Right lobe of liver (tissue), 6 donors: ENCODE measurements at places on chromosomes 3 and 15.

DNA sequence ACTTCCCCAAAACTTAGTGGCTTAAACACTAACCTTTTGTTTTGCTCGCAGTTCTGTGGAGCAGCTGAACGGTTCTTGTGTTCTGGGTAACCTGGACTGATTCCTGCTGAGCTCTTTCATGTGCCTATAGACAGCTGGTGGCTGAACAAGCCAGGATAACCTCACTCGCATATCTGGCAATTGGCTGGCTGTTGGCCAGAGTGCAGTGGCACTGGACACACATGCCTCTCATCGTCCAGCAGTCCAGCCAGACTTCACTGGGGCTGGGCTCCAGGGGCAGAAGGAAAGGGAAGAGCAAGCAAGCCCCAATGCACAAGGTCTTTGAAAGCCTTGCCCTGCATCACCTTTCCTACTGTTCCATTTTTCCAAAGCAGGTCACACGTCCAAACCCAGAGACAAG lies 53.6 kb upstream of the GATA2 start:
- no peak for DNase-seq
- no peaks in the 10 kb centered on the region for H3K36me3 ChIP-seq
- H3K27ac ChIP-seq: no peak overlapping the region
- H3K4me1 ChIP-seq: no peaks in the 10 kb centered on the region
- no peaks in the 10 kb centered on the region for H3K27me3 ChIP-seq

GRCh38 chr15:101042320-101042719 lies 123.2 kb downstream of the LRRK1 start:
- no peak overlapping the region for H3K4me3 ChIP-seq
- no peak for DNase-seq
- no peaks in the 10 kb centered on the region for H3K36me3 ChIP-seq
- no peak overlapping the region for H3K27ac ChIP-seq
- H3K27me3 ChIP-seq: no peaks in the 10 kb centered on the region
- no peaks in the 10 kb centered on the region for H3K4me1 ChIP-seq

- no peaks in the 10 kb centered on the region for H3K36me3 ChIP-seq
- DNase-seq: no peak
- H3K4me1 ChIP-seq: no peaks in the 10 kb centered on the region
- H3K27ac ChIP-seq: no peak overlapping the region
- H3K27me3 ChIP-seq: no peaks in the 10 kb centered on the region
- H3K4me3 ChIP-seq: no peak overlapping the region
Observed at GRCh38 chr3:131435000-131435399, 53.4 kb downstream of the NUDT16 start.

- DNase-seq: no peak
- H3K4me3 ChIP-seq: no peak overlapping the region
- H3K4me1 ChIP-seq: no peaks in the 10 kb centered on the region
- no peak overlapping the region for H3K27ac ChIP-seq
- no peaks in the 10 kb centered on the region for H3K36me3 ChIP-seq
- no peaks in the 10 kb centered on the region for H3K27me3 ChIP-seq
Observed at GRCh38 chr3:175748087-175748730, 889.1 kb downstream of the NAALADL2 start.

DNA sequence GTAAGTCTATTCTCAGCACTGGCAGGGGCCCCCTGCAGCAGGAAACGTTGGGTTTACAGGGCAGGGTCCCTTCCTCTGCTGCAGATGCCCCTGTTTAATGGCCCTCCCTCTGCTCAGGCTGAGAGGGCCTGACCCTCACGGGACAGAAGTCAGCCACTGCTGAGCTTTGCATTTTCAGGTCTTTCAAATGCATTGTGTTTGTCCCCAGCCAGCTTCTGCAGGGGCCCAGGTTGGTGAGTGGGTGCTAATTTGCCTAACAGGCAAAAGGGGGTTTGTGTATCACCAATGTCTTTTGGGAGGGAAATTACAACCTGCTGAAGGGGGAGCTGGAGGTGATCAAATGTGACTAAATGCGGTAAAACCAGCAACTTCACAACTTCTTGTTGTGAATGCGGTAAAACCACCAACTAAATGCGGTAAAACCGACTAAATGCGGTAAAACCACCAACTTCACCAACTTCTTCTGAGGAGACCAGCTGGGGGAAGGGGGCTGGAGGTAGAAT lies 44.8 kb upstream of the UBE2E1 start:
- no peaks in the 10 kb centered on the region for H3K27me3 ChIP-seq
- H3K4me3 ChIP-seq: no peak overlapping the region
- H3K36me3 ChIP-seq: no peaks in the 10 kb centered on the region

DNA sequence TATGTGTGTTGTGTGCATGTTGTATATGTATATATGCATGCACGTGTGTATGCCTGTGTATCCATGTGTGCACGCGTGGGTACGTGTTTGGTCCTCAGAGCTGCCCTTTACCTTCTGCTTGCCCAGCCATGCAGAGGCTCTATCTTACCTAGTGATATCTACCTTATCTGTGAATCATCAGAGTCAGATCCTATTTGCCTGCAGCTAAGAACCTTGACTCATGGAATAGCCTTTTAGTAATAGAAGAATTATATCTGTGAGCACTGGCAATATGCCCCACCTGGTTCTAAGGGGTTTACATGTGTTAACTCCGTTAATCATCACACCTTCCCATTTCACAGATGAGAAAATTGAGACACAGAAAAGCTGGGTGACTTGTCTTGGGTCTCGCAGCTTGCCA lies 11.0 kb downstream of the PGPEP1L start:
- no peak for DNase-seq
- H3K4me3 ChIP-seq: no peak overlapping the region

- DNase-seq: no peak
- H3K36me3 ChIP-seq: no peaks in the 10 kb centered on the region
- no peak overlapping the region for H3K4me3 ChIP-seq
Observed at GRCh38 chr3:157493627-157494550, 9.3 kb downstream of the VEPH1 start.

- H3K4me3 ChIP-seq: no peak overlapping the region
- no peak for DNase-seq
- no peak overlapping the region for H3K27ac ChIP-seq
- H3K27me3 ChIP-seq: no peaks in the 10 kb centered on the region
Observed at GRCh38 chr15:60553163-60553562, 74.2 kb upstream of the ICE2 start.

- H3K4me1 ChIP-seq: no peaks in the 10 kb centered on the region
- DNase-seq: no peak
- no peak overlapping the region for H3K4me3 ChIP-seq
- H3K27me3 ChIP-seq: no peaks in the 10 kb centered on the region
- no peak overlapping the region for H3K27ac ChIP-seq
- no peaks in the 10 kb centered on the region for H3K36me3 ChIP-seq
Observed at GRCh38 chr15:67019069-67019468, 46.3 kb upstream of the SMAD3 start.

GRCh38 chr3:128215800-128216495 lies 62.7 kb downstream of the EEFSEC start:
- H3K4me1 ChIP-seq: no peaks in the 10 kb centered on the region
- no peaks in the 10 kb centered on the region for H3K36me3 ChIP-seq
- no peak overlapping the region for H3K4me3 ChIP-seq
- H3K27me3 ChIP-seq: no peaks in the 10 kb centered on the region
- DNase-seq: no peak
- no peak overlapping the region for H3K27ac ChIP-seq

GRCh38 chr3:107710851-107711250 lies 188.1 kb downstream of the BBX start:
- no peak overlapping the region for H3K27ac ChIP-seq
- H3K36me3 ChIP-seq: no peaks in the 10 kb centered on the region
- DNase-seq: no peak
- no peaks in the 10 kb centered on the region for H3K27me3 ChIP-seq
- no peaks in the 10 kb centered on the region for H3K4me1 ChIP-seq
- no peak overlapping the region for H3K4me3 ChIP-seq

DNA sequence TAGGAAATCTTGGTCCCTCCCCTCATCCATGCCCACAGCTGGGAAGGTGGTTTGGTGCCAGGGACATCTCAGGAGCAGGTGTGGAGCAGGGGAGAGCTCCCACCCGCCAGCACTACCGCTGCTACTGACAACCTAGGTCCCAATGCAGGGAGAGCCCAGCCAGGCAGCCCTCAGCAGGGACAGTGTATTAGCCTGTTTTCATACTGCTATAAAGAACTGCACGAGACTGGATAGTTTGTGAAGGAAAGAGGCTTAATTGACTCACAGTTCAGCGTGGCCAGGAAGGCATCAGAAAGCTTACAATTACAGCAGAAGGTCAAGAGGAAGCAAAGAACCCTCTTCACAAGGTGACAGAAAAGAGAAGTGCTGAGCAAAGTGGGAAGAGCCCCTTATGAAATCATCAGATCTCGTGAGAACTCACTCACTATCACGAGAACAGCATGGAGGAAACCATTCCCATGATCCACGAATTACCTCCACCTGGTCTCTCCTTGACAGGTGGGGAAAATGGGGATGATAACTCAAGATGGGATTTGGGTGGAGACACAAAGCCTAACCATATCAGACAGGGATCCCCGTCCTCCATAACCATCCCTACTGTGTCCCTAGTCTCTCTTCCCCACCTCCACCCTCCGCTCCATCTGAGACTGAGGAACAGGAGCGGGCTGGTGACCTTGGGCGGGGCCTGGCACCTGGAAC lies 218.6 kb downstream of the TBC1D2B start:
- no peak overlapping the region for H3K4me3 ChIP-seq
- H3K36me3 ChIP-seq: no peaks in the 10 kb centered on the region
- no peaks in the 10 kb centered on the region for H3K4me1 ChIP-seq
- no peaks in the 10 kb centered on the region for H3K27me3 ChIP-seq
- no peak overlapping the region for H3K27ac ChIP-seq

DNA sequence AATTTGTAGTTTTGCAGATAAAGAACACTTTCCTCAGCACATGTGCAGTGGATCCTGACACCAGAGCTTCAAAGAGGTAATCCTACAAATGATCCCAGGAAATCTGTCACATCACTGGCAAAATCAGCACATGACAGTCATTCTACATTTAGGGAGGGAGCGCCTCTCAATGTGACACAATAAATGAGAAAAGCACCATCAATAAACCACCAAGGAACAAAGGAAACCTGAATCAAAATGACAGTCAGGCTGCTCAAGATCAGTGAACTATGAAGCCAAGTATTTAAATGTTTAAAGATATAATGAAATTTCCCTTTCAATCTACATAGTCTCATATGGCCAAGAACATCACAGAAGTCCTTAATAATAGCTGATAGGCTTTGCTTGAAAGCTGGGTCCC lies 119.5 kb downstream of the LRRN1 start:
- no peak overlapping the region for H3K4me3 ChIP-seq
- H3K4me1 ChIP-seq: no peaks in the 10 kb centered on the region
- no peaks in the 10 kb centered on the region for H3K27me3 ChIP-seq
- H3K36me3 ChIP-seq: no peaks in the 10 kb centered on the region
- no peak for DNase-seq

- no peak overlapping the region for H3K4me3 ChIP-seq
- no peak overlapping the region for H3K27ac ChIP-seq
- no peaks in the 10 kb centered on the region for H3K36me3 ChIP-seq
- no peaks in the 10 kb centered on the region for H3K27me3 ChIP-seq
Observed at GRCh38 chr15:77036537-77037387, 34.1 kb downstream of the TSPAN3 start.

DNA sequence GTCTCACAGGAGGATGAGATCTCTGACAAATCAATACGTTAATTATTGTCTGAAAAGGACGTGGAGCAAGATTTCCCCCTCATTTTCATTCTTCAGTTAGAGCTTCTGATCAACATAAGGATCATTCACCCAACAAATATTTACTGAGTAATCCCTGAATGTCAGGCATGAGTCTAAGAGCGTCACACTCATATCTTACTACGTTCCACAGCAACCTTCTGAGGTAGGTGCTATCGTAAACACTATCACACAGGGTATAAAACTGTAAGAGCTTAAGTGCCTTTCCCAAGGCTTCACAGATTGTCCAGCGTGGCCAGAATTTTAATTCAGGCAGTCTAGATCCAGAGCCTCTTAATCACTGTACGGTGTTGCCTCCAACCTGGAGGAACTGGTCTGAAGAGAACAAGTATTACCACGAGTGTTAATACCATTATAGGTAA lies 10.6 kb upstream of the TM4SF1 start:
- H3K27ac ChIP-seq: peak overlapping the region; percentile 37
- H3K4me3 ChIP-seq: no peak overlapping the region
- H3K36me3 ChIP-seq: no peaks in the 10 kb centered on the region

GRCh38 chr3:38227989-38228388 lies 37.6 kb upstream of the SLC22A13 start:
- no peak for DNase-seq
- H3K4me1 ChIP-seq: no peaks in the 10 kb centered on the region
- no peak overlapping the region for H3K27ac ChIP-seq
- H3K36me3 ChIP-seq: no peaks in the 10 kb centered on the region
- no peak overlapping the region for H3K4me3 ChIP-seq

- no peak overlapping the region for H3K27ac ChIP-seq
- DNase-seq: no peak
- no peaks in the 10 kb centered on the region for H3K4me1 ChIP-seq
- H3K36me3 ChIP-seq: no peaks in the 10 kb centered on the region
- H3K27me3 ChIP-seq: no peaks in the 10 kb centered on the region
Observed at GRCh38 chr3:60095516-60095915, 1045.7 kb upstream of the CFAP20DC start.

GRCh38 chr15:67072442-67072841 lies 7.0 kb downstream of the SMAD3 start:
- DNase-seq: no peak
- no peak overlapping the region for H3K4me3 ChIP-seq
- no peak overlapping the region for H3K27ac ChIP-seq
- no peaks in the 10 kb centered on the region for H3K27me3 ChIP-seq
- no peaks in the 10 kb centered on the region for H3K36me3 ChIP-seq
- no peaks in the 10 kb centered on the region for H3K4me1 ChIP-seq

- H3K27me3 ChIP-seq: no peaks in the 10 kb centered on the region
- no peak overlapping the region for H3K4me3 ChIP-seq
- peaks cover 35% of the 10 kb centered on the region for H3K4me1 ChIP-seq
- no peaks in the 10 kb centered on the region for H3K36me3 ChIP-seq
- DNase-seq: peak; percentile 37
- H3K27ac ChIP-seq: peak overlapping the region; percentile 73
Observed at GRCh38 chr3:160810362-160811236, 54.6 kb downstream of the PPM1L start.

- H3K36me3 ChIP-seq: no peaks in the 10 kb centered on the region
- DNase-seq: no peak
- no peaks in the 10 kb centered on the region for H3K27me3 ChIP-seq
- no peak overlapping the region for H3K27ac ChIP-seq
- H3K4me1 ChIP-seq: no peaks in the 10 kb centered on the region
- no peak overlapping the region for H3K4me3 ChIP-seq
Observed at GRCh38 chr15:60824196-60824595, 345.3 kb upstream of the ICE2 start.

DNA sequence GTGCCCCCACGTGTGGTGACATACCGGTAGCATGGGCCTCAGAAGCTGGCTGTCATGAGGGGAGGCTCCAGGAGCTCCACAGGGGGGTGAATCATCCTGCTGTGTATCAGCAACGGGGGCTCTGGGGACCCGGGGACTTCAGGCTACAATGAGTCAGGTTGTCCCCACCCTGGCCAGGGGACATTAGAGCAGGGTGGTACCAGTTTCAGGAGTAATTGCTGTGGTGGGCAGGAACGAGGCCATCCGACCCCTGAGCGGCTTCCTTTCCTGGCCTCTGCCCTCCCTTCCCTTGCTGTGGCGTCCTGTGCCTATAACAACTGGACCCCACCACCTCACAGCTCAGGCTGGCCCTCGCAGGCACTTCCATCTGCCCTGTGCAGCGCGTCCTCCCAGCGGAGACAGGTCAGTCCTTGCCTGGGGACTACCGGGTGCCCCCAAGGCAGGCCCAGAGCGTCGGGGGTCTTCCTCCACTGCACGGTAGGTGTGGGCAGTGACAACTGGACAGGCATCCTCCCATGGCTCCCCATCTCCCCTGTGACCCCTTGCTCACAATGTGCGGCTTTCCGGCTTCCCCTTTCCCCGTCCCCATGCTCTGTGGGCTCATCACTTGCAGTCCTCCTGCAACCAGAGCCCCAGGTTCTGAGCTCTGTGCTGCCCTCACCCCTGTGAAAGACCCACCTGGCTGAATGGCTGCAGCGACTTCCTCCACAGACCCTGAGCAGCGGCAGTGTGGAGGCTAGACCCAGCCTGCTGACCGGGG lies 57.0 kb downstream of the KLF15 start:
- no peak for DNase-seq
- H3K36me3 ChIP-seq: no peaks in the 10 kb centered on the region
- H3K27ac ChIP-seq: no peak overlapping the region
- no peaks in the 10 kb centered on the region for H3K27me3 ChIP-seq
